K562 (cell line): ENCODE measurements at places on chromosomes 7 and 10. TPM values are rescaled to one million over a fixed set of nuclear protein-coding genes. Genes with fewer than 3 reads are reported as not detected.

Gene TET1
- 5.4 and 5.9 TPM in 2 replicates for polyA plus RNA-seq

GRCh38 chr7:108103558-108104298, 26.4 kb downstream of the LAMB4 start:
- DNase-seq: peak; percentile 39

DNA sequence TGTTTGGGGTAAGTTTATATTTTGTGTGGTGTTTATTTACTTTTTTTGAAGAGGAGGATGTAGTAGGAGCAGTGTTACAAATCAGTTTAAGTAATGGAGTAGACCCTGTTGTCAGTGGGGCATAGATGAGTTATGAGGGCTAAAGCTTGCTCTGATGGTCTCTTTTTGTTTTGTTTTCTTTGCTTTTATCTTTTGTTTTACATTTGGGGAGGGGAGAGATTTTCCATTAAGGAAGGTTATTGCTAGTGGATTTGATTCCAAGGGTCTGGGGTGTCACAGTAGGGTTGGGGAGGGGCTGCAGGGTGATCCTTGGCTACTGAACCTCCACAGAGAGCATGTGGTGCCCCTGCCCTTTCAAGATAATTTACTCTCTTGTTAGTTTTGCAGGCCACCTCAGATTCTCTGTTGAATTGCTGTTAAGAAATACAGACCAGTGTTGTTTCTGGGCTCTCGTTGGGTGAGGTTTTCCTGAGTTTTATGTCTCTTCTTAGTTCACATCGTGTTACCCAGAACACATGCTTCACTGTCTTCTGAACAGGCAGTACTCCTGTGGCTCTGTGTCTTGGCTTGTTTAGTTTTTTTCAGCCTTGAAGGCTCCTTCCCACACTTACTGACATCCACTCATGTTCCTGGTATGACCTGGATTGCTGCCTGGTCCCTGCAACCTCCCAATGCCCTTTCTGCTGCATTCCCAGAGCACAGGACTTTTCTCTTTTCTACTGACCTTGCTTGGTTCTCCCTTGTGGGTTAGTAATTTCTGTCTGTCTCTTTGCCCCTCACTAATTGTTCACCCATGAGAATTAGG, 4.2 kb downstream of the KIFBP start:
- DNase-seq: no peak

- DNase-seq: peak; percentile 9
Measured at GRCh38 chr10:112677689-112678088, 230.7 kb downstream of the VTI1A start.

DNA sequence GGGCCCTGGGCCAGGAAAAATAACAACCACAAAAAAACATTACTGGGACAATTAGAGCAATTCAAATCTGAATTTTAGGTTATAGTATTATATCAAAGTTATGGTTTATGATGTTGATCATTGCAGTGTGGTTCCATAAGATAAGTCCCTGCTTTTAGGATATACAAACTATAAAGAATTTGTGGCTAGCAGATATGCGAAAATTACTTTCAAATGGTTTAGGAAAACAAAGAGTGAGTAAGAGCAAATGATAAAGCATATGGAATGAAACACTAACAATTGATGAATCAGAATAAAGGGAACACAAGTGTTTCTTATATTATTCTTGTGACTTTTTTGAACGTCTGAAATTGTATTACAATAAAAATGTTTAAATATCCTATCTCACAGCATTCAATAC, 64.4 kb upstream of the HECTD2 start:
- DNase-seq: no peak
